ENCODE measurements at places on chromosomes 1 and 21.
A peak's percentile ranks its signal among the peaks of the same experiment; 100 is the strongest.

DNA sequence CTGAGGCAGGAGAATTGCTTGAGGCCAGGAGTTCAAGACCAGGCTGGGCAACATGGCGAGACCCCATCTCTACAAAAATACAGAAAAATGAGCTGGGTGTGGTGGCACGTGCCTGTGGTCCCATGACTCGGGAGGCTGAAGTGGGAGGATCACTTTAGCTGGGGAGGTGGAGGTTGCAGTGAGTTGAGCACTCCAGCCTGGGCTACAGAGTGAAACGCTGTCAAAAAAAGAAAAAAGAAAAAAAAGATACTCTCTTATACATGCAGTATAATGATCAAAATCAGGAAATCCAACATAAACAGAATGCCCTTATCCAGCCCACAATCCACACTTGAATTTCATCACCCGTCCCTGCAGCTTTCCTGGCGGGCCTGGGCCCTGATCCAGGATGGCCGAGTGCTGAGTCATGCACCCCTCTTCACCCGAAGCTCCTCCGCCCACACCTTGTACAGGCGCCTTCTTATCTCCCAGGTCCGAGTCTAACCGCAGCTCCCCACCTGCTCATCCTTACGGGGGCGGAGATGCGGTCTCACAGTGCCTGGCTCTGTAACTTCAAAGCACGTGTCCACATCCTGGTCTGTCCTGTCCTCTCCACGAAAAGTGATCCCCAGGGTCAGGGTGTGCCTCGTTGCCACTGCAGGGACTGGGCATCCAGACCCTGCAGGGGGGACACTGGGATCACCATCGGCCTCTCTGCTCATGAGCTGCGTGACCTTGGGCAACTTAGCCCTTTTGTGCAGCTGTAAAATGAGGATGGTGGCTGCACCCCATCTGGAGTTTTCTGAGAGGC is 120.2 kb upstream of the SLC45A1 start:
- no peak for DNase-seq

GRCh38 chr21:33162436-33162951 is 67.2 kb upstream of the IFNAR2 start:
- no peak for DNase-seq

- DNase-seq, result no peak
These were observed 142.4 kb downstream of the TLR5 start for GRCh38 chr1:223000632-223001031.

GRCh38 chr1:215140135-215140534 is 57.6 kb downstream of the KCNK2 start:
- no peak for DNase-seq

GRCh38 chr1:221672965-221673364 is 68.9 kb downstream of the DUSP10 start:
- DNase-seq, result no peak

- no peak for DNase-seq
These were observed 50.9 kb upstream of the CNIH3 start for GRCh38 chr1:224565186-224565585.

DNA sequence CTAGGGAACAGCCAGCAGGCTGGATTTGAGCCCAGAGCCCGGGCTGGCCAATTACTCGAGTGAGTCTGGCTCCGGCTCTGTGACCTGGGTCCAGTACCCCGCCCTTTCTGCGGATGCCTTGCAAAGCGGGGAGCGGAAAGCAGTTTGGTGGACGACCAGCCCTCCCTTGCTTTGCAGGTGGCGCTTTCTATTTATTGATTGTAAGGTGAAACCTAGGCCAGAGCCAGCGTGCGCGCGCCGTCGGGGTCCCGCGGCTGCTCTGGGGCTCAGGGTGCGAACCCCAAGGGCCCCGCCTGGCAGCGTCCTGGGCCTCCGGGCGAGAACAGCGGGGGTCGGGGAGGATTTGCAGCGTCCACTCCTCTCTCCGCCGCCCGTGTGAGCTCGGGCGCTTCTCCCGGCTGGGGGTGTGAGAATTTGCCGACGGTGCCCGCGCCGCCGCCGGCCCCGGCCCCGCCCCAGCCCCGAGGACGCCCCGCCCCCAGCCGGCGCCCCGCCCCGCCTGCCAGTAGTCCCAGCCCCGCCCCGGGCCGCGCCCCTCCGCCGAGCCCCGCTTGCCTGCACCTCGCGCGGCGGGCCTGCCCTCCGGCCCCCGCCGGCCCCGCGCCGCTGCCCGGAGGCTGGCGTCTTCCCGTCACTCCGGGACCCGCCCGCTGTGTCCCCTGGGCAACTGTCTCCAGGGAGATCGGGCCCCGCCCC is 37.6 kb downstream of the PIK3CD start:
- DNase-seq, result peak; percentile 77

- DNase-seq, result no peak
These were observed 13.8 kb downstream of the DNTTIP2 start for GRCh38 chr1:93865253-93865652.

- no peak for DNase-seq
These were observed 3.8 kb upstream of the PADI3 start for GRCh38 chr1:17244821-17245740.

DNA sequence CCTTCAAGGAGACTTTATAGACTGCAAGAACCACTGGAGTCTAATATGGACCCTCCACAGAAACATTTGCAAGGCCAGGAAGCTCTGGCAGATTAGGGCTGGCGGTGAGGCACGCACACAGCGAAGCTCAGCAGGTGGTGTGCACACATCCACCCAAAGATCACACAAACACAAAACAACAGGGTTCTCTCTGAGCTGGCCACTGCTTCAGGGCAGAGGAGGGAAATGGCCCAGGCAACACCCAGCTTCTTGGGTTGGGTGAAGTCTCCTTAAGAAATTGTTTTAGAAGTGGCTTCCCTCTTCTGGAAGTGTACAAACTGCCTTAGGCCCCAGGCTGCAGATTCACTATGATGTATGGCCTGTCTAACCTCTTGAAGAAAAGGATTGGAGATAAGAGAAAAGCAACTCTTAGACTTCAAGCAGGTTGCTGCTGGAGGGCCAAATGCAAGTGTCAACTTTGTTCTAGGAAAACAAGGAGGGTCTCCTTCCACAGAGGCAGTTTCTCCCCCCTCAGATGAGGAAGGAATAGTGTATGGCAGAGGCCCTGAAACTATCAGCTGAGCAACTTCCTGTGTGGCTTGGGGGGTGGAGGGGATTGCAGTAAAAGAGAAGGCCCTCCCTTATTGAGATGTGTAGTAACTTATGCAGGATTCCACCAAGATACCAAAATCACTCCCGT is 2.0 kb downstream of the RCSD1 start:
- DNase-seq, result peak; percentile 68

GRCh38 chr1:45200906-45201500 is 5.4 kb downstream of the ZSWIM5 start:
- DNase-seq, result no peak

DNA sequence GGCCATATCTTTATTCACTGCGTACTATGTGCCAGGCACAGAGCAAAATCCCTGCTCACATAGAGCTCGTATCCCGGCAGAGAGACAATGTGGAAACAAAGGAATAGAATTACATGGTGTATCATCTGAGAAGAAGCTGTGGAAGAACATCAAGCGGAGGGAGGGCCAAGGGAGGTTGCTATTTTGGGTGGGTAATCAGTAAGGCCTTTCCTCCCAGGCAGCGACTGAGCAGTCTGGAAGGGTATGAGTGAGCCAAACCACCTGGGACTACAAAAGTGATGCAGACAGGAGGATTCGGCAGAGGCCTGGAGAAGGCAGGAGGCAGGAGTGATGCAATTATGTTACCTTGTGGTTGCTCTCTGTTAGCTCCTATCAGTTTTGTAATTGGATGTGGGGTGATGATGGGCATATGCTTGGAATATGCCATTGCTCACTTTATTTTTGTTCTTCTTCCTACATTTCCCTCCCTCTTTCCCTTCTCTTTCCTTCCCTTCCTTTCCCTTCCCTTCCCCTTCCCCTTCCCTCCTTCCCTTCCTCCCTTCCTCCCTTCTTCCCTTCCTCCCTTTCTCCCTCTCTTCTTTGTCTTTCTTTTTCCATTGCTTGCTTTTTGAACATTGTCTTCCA is 172.9 kb downstream of the DISC1 start:
- DNase-seq, result no peak

DNA sequence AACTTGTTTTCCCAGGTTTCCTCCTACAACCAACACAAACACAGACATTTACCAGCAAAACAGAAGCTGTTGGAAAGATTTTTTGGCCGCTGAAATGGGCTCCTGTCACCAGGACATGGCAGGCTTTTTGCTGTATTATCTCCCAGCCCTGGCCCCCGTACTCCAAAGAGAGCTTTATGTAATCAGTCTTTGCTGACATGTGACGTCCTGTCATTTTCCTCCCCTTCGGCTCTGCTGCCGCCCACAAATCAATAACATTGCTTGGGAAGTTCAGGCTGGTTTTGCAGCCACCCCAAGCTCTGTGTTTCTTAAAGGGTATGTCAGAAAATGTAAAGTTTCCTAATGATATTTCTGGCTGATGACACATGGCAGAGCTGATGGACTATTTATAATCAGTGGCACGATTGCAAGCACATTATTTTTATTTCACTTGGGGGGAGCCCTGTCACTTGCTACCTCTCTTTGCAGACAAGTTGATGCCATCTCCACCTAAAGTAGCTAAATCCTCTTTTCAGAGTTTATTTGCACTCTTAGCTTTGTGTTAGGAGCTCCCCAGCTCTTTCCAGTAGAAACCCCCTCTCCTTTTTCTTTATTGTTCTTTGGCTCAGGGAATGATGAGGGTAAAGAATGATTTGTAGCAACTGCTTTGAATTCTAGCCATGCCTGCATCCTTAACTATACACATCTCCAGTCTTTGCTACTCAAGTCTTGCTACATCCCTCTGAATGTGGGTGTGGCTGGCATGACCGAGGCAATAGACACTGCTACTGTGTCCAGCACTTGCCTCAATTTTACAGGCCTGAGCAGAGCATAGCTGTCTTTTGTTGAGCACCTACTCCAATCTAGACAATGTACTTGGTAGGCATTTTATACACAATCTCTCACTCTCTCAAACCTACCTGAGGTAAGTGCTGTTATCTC is 67.3 kb downstream of the ELAVL4 start:
- no peak for DNase-seq

GRCh38 chr1:119909890-119910596 is 13.7 kb upstream of the ADAM30 start:
- no peak for DNase-seq

DNA sequence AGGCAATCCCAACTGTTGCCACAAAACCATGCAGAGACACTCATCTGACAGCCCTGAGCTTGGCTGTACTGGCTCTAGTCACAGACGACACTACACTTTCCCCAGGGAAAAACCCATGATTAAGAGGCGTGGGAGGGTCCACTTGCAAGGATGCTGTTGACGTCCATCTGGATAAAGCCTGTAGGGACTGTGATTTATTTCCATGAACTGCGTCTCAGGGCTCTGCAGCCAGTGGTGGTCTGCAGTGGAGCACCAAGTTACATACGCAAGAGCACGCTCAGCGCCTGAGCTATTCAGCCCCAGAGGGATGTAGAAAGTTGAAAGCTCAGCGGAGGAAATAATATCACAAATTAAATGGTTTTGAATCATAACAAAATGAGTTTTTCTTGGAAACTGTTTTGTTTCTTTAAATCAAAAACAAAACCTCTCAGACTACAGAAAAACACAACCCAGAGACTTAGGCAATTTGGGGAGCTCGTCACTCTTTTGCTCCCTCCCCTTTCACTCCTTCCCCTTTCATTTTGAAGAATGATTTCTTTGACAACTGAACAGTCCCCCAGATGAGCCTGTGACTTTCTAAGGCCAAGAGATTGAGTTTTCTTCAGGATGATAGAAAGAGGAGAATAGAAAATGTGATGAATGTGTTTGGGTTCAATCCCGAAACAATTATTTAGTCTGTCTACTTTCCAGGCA is 71.2 kb downstream of the NGF start:
- no peak for DNase-seq
